ENCODE measurements at places on chromosomes 7 and 10.

- DNase-seq = peak; percentile 86
These were observed at the start of gene ARHGAP12 for GRCh38 chr10:31928549-31929260. Gene ARHGAP12, minus strand, starts transcription at chr10:31928831. Its CDS starts 19,976 bp downstream, at chr10:31908855.

DNA sequence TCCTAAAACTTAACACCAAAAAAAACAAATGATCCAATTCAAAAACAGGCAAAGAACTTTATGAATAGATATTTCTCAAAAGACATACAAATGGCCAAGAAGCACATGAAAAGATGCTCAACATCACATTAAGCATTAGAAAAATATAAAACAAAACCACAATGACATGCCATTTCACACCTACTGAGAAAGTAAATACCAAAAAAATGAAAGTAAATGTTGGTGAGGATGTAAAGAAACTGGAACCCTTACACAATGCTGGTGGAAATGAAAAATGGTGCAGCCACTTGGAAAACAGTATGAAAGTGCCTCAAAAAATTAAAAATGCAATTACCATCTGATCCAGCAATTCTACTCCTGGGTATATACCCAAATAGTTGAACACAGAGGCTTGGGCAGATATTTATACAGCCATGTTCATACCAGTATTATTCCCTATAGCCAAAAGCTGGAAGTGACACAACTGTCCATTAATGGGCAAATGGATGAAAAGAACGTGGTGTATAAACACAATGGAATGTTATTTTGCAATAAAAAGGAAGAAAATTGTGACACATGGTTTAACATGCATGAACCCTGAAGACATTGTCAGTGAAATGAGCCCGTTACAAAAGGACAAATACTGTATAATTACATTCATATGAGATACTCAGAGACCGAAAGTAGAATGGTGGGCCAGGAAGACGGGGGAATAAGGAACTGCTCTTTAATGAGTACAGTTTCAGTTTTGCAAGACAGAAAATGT is 89.0 kb downstream of the JMJD1C start:
- peak; percentile 96 for DNase-seq

GRCh38 chr10:133235932-133236331 is 1.7 kb upstream of the VENTX start:
- no peak for DNase-seq

DNA sequence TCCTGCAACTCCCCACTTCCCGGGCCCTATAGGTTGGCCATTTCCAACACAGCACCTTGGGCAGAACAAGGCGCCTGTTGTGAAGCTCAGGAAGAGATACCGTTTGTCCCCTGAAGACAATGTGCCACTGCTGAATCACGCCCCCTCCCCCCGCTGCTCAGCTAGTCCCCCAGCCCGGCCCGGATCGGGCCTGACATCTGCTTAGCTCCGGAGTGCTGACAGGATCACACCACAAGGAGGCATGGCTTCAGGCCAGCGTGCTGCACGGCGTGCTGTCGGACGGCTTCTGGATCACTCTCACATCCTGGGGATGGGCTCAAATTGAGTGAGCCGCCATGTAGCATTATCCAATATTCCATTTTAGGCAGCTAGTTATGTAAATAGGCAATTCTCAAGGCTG is 62.1 kb upstream of the EFCAB10 start:
- no peak for DNase-seq

- peak; percentile 32 for DNase-seq
These were observed 82.7 kb downstream of the ZRANB1 start for GRCh38 chr10:125024497-125025234.
